ENCODE measurements at places on chromosomes 7 and 10.

GRCh38 chr10:68492118-68492517 lies 20.3 kb upstream of the DNA2 start:
- DNase-seq = no peak

DNA sequence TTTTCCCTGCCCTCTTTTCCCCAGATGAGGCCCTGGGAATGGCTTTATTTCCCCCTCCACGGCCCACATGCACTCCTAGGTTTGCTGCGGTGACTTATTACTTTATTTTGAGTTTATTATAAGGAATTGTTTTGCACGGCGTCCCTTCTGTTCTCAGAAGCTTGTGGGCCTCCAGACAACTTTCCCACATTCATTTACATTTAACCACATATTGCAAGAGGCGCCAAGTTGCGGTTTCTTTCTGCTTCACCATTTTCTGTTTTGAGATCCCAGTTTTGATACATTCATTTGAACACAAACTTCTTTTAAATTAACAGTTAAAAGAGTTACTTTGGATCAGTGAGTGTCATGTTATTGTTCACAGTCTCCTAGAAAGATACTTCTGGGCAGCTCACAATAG lies 532.5 kb upstream of the MGMT start:
- DNase-seq = no peak

DNA sequence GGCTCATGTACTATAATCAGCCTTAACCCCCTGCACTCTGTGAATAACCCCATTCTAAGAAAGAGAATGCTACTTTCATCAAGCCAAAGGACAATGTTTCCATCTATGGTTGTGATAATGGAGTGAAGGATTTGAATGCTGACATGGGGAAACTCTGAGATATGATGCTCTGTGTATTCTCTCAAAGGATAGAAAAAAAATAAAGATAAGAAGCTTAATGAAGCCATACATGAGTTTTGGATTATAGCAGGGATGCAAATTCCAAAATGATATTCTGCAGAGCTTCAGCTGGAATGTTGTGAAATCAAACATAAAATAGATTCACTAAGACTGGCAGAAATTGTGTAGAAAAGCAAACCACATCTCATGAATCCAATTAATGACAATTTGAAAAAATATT lies 1074.1 kb downstream of the XPNPEP1 start:
- no peak for DNase-seq

- DNase-seq = peak; percentile 39
These were observed 34.8 kb upstream of the TNPO3 start for GRCh38 chr7:129089521-129090212.

DNA sequence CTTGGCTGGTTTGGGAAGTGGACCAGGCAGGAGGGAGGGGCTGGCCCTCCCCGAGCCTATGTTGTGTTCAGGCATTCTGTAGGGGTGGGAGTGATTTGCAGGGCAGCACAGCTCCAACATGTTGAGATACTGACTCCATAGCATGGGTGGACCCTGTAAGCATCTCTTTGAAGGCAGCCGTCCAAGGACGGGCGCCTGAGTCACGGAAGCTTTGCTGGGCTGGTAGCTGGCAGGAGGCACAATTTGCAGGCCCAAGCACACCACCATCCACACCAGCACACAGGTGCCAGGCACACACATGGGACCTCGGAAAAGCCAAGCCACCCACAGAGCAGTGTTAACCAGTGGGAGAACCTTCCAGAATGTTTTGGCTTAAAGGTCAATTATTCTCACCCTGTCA lies 505.1 kb upstream of the FOXK1 start:
- no peak for DNase-seq

GRCh38 chr7:155405399-155406318 lies 52.3 kb upstream of the EN2 start:
- DNase-seq = peak; percentile 23

GRCh38 chr10:103333934-103334520 lies 16.9 kb downstream of the PCGF6 start:
- DNase-seq = peak; percentile 18

Data from GM20000 (cell line).